ENCODE measurements at places on chromosomes 7 and 10. TPM values are rescaled to one million over a fixed set of nuclear protein-coding genes. Genes with fewer than 3 reads are reported as not detected.
A peak's percentile ranks its signal among the peaks of the same experiment; 100 is the strongest.

DNA sequence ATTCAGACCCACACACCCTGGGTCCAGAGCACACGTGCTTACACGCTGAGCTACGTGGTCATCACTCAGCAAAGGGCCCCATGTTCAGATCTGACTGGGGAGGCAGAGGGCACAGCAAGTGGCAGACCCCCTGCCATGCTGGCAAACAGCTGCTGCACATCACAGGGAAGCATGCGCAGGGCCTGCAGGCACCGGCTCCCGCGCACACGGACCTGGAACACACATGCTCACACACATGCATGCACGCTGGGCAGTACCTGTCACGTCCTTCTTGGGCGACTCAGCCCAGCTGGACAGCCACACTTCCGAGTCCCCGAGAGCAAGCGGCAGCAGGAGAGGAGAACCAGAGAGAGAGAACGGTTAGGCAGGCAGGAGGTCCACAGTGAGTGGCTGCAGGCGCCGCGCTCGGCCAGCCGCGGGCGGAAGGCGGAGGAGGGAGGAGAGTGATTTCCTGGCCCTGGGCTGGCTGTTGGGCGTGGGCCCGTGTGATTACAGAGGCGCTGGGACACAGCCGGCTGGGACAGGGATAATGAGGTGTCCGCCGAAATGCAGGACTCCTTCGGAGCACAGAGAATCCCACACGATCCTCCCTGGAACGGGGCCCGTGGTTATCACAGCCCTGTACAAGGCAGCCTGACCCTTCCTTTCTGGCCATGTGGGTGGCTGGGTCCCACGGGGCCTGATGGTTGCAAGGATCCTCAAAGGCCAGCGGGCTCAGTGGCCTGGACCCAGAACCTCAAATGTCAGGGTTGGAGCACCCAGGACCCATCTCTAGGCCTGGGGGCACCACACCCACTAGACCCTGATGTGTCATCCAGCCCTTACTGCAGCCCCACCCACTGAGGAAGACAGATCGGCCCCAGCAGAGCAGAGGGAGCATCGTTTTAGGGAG is 175.1 kb downstream of the NEURL1 start:
- DNase-seq = no peak

- DNase-seq = no peak
These were observed 78.2 kb downstream of the VPS41 start for GRCh38 chr7:38830826-38831225.

GRCh38 chr10:83367036-83367435 is 772.3 kb upstream of the GHITM start:
- DNase-seq = no peak

GRCh38 chr10:85784792-85785191 is 581.8 kb downstream of the GRID1 start:
- no peak for DNase-seq

ABCA13 gene
- polyA plus RNA-seq = 0.57 TPM

GOLGA7B gene
- polyA plus RNA-seq = 1.5 TPM

PPRC1 gene
- 41.2 TPM for polyA plus RNA-seq

DNA sequence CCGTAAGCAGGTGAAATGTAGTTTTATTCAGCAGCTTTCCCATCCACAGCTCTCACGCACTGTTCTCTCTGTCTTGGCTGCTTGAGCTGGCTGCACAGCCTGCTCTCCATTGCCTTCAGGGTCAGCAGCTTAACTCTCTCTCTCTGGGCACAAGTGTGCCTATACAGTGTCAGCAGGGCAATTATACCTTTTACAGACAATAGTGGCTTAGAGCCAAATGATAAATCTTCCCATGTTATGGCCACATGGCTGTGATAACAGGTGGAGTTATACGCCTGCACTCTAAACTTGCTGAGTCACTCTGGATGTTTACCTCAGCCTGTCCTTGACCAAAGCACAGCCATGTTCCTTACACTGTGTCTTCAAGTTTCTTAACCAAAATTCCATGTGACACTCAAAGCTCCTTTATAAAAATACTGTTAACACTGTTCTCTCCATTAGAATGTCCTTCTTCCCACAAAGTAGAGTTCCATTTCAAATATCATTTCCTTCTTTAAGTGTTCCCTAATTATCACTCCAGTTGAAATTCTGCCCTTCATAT is 6.1 kb downstream of the RNF133 start:
- no peak for DNase-seq

TUBAL3 gene
- polyA plus RNA-seq = 0.59 TPM

DNA sequence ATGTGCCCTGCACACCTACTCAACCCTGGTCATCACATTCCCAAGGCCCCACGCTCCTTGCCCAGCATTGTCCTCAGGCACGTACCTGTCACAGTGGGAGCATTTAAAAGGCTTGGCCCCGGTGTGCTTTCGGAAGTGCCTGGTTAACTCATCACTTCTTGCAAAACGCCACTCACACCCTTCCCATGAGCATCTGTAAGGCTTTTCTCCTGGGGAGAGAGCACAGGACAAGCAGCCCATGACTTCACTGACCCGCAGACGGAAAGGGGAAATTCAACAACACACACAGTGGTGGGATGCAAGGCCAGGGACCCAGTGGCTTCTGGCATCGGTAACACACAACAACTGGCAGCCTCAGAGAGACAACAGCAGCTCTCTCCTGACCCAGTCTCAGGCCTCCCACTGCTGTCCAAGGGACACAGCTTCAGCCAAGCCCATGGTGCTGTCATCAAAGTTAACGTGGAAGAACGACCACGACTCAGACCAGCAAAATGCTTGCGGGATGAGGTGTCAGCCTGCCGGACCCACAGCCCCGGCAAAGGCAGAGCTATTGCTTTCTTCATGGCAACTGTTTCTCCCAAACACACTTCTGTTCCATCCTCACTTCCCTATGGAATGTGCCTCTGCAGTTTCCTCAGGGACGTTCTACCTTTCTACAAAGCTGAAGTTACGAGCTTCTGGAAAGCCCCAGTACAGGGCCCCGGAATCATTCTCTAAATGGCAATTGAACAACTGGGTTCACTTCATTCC is 4.8 kb downstream of the KLF6 start:
- no peak for DNase-seq

- no peak for DNase-seq
These were observed 129.0 kb upstream of the PPP2R2D start for GRCh38 chr10:131771634-131772358.

CTAGE15 gene
- polyA plus RNA-seq = not detected

DNA sequence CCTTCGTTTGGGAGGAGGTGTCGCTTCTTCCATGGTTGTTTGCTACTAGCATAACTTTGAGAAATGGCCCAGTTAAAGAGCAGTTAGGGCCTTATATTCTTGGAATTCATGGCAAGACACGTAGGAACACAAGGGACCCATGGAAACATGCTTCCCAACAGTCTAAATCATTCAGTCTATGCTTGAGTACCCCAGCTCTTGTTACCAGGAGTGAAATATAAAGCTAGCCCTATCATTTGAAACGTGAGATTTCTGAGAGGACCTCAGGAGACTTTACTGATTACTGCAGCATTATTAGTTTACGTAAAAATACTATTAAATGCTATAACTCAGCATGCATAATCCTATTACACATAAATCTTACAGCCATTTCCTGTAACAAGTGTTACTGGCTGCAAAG is 328.6 kb upstream of the CDC14C start:
- peak; percentile 34 for DNase-seq

DNA sequence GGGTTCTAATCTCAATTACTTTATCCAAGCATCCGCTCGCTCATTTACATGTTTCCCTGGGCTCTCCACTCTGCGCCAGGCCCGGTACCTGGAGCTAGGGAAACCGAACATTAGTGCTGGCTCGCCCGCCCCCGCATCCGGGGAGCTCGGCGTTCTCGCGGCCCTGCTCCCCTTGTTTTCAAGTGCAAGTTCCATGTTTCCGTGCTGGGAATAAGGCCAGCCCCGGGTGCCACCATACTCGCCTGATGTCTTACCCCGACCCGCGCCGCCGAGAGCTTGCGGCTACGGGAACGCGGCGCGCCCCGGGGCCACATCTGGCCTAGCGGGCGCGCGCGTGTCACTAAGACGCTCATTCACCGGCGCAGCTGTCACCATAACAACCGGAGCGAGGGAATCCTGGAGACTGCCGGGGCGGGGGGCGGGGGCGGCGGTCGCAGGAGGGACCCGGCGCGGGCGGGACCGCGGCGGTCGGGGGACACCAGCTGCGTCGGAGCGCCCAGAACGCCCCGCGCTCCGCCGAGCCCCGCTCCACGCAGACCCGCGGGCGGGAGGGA is at the start of gene NEURL1:
NEURL1 (plus strand) TSS at position 344 of the 554 bp plus-strand sequence. CDS start 683 bp downstream, outside the sequence.
- no peak for DNase-seq

- no peak for DNase-seq
These were observed 191.5 kb downstream of the CELF2 start for GRCh38 chr10:11208908-11209829.

GRCh38 chr10:118501637-118502440 is 93.6 kb downstream of the PRLHR start:
- no peak for DNase-seq

GRCh38 chr10:8323428-8324054 is 269.1 kb downstream of the GATA3 start:
- no peak for DNase-seq

SPDYE9 gene
- 0.13 TPM for polyA plus RNA-seq

DNA sequence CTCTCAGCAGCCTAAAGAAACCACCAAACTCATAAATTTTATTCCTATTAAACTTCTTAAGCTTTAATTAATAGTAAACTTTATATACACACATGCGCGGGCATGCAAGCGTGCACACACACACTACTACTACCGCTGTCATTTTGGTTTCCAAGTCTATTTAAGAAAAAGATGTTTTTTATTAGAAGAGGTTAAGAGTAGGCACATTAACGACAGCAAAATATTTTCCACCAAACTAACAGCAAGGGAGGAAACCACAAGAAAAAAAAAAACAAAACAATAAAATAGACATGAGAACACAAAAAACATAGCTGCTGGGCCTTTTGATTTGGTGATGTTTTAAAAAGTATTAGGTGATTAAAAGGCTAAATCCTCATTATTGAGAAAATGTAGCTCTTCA is 28.6 kb downstream of the RTKN2 start:
- no peak for DNase-seq

EBF3 gene
- polyA plus RNA-seq = 0.89 TPM

GRCh38 chr7:139340808-139341057 is 404 bp upstream of the FMC1 start:
- no peak for DNase-seq

DNA sequence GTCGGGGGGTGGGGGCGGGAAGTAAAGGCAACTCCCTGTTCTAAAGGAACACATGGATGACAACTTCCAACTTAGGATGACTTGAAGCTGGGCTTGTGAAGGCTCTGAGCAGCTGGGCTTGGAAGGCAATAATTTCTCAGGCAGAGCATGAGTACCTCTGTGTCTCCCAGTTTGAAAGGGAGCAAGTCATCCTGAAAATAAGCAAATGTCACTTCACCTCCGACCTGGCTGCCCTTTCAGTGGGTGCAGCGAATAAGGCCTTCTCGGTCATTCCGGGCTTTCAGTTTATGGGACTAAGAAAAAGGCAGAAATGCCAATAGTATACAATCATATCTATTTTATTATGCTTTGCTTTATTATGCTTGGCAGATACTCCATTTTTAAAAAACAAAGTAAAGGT is 15.3 kb upstream of the ADAMTS14 start:
- no peak for DNase-seq

GPR85 gene
- 0.99 TPM for polyA plus RNA-seq

GRCh38 chr7:26135551-26135950 is 16.4 kb upstream of the NFE2L3 start:
- DNase-seq = no peak

All from left renal cortex interstitium (tissue), 4 donors.